ENCODE measurements at places on chromosomes 5 and 9.

GRCh38 chr5:143440448-143441115 is 37.1 kb upstream of the NR3C1 start:
- DNase-seq, result no peak

DNA sequence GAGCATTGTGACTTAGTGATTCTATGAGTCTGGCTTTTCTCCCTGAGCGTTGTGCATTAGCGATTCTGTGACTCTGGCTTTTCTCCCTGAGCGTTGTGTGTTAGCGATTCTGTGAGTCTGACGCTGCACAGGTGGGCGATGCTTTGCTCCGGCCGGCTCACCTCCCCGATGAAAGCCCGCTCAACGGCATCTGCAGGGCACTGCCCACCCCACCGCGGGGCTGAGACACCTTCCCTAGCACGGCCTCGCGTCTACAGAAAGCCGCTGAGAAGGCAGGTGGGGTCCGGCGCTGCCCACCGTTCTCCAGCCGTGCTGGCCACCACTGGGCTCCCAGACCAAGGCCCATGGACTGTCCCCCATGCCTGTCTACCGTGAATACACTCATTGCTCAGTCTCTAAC is 12.8 kb upstream of the SLC9A3 start:
- DNase-seq, result no peak

GRCh38 chr5:151903243-151903653 is 21.4 kb downstream of the GLRA1 start:
- DNase-seq, result no peak

DNA sequence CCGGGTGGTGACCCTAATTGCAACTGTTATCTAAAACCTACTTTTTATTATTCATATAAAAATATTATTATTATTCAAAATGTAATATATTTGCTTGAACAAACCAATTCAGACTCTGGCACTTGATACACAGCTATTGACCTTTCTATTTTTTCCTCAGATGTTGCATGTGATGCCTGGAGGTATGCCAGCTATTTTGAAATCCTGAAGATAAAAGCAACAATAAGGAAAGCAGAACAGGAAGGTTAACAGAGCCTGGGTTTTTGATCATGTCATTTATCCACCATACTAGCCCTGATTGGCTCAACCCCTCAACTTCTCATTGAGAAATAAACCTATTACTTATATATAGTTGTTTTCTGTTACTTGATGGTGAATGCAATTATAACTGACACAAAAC is 340.9 kb upstream of the KIF2A start:
- no peak for DNase-seq

DNA sequence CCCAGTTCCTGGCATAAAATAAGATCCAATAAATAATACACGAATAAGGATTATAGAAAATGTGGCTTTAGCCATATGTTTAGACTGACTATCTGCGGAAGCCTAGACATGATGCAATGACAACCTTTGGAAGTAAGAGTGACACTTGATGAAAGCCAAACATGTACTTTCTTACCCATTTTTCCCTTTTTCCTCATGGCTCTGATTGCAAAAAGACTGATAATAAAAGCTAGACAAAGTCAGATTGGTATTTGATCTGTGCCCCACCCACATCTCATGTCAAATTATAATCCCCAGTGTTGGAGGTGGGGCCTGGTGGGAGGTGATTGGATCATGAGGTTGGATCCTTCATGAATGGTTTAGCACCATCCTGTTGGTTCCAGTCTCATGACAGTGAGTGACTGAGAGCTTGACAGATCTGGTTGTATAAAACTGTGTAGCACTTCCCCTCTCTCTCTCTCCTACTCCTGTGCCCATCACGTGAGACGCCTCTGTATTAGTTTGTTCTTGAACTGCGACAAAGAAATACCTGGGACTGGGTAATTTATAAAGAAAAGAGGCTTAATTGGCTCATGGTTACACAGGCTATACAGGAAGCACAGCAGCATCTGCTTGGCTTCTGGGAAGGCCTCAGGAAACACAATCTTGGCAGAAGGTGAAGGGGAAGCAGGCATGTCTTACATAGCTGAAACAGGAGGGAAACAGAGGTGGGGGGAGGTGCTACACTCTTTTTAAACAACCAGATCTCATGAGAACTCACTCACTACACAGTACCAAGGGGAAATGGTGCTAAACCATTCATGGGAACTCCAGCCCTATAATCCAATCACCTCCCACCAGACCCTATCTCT is 243.4 kb upstream of the PIK3R1 start:
- no peak for DNase-seq

- DNase-seq, result peak; percentile 29
Observed at GRCh38 chr5:133664422-133664821, 52.1 kb upstream of the FSTL4 start.

- DNase-seq, result no peak
Observed at GRCh38 chr5:140033037-140033760, 9.9 kb downstream of the NRG2 start.

GRCh38 chr9:130453487-130453886 is 8.7 kb downstream of the ASS1 start:
- no peak for DNase-seq

- no peak for DNase-seq
Observed at GRCh38 chr5:173317091-173317730, 11.0 kb downstream of the STC2 start.

- DNase-seq, result no peak
Observed at GRCh38 chr5:126368239-126368812, 54.9 kb upstream of the GRAMD2B start.

DNA sequence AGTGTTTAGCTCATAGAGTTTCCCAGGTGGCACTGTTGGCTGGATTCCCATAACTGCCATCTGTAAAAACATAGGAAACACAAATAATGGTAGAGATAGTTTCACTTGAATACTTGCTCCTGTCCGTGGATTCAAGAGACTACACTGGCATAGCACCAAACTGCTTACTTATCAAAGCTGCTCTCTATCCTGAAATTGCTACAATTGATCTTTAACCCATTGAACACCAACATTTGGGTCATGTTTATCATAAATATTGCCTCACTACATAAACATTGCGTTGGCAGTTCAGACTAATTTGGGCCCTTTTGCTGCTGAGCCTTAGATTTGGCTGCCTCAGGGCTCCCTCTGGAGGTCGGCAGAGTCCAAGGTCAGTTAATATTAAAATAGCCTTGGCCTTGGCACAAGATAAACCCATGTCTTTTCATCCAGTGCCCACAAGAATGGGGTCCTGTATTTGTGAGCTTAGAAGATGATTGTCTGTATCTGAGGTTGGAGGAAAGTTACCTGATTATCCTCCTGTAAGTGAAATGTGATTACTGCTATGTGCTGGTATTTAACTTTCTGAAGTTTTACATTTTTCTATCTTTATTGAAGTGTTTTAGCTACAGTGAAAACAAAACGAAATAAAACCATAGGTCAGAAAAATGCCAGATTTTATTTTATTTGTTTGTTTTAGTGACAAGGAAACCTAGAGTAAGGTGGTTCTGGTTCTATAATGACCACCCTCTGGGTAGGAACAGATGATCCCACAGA is 4.0 kb upstream of the RANBP3L start:
- no peak for DNase-seq

GRCh38 chr9:79623799-79624721 is 52.3 kb downstream of the TLE4 start:
- no peak for DNase-seq

GRCh38 chr5:36323926-36324781 is 22.5 kb upstream of the RANBP3L start:
- DNase-seq, result no peak

DNA sequence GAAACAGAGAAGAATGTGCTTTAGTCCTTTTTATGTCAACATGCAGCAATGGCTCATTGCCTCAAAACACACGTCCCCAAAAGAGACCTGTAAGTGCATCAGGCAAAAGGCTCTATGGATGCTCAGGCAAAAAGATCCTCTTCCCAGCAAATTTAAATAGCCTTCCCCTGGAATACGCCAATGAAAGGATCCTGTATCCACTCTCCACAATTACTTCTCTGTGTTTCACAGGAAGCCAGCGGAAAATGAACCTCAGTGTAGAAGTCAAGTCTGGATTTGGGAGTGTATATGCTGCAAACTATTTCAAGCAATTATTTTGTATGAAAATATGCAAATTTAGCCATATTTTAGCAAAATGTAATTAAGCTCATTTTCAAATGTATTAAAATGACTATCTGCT is 217.9 kb downstream of the EPB41L4A start:
- DNase-seq, result no peak

- DNase-seq, result no peak
Observed at GRCh38 chr9:71859939-71860338, 51.1 kb downstream of the ABHD17B start.

DNA sequence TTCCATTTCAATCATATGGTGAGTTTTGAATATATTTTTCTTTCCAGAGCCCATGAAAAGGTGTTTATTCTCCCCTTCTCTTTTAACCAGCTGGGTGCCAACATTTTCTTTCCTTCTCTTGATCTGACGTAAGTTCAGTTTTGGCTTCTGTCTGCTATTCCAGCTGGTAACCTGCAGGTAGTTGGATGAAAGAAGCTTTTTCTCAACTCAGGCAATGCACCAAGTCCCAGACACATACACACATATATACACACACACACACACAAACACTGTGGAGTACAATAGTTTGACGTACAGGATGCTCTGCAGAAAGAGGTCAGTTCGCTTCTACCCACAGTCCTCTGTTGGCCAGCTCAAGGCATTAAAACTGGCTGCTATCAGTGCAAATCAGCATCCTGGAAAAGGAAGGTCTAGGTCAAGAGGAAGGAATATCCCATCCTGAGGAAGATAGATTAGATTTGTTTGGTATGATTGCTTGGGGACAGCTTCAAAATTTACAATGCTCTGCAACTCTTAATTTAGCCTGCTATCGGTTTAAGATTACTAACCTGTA is 214.3 kb upstream of the SEMA6A start:
- no peak for DNase-seq

- no peak for DNase-seq
Observed at GRCh38 chr9:127880143-127880542, 2.7 kb upstream of the AK1 start.

- DNase-seq, result no peak
Observed at GRCh38 chr9:31736581-31737179, 647.8 kb upstream of the ACO1 start.

DNA sequence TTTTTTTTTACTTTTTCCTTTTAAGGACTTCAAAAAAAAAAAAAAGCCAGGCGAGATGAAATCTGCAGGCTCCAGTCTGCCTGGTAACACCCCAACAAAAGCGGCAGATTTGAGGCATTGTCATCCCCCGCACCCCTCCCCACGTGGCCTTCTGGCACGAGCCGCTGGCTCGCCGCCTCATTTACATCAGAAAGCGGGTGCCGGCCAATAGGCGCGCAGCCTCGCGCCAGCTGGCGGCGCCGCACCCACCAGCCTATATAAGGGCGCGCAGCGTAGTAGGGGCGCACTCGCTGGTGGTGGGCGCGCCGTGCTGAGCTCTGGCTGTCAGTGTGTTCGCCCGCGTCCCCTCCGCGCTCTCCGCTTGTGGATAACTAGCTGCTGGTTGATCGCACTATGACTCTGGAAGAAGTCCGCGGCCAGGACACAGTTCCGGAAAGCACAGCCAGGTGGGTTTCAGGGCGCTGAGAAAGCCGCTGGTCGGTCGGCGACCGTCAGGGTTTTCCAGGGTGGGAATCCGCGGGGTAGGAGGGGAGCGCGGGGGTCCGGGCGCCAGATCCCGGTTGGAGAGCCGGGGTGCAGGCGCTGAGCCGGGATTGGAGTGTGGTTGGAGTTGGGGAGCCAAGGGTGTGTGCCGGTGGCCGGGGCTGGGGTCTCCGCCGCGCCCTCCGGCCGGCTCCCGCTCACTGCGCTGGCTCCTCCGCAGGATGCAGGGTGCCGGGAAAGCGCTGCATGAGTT is at the start of gene GADD45G:
Gene GADD45G, plus strand, starts transcription at position 284 of the 736 bp plus-strand sequence. Its CDS starts 110 bp downstream, at position 394.
- peak; percentile 94 for DNase-seq

DNA sequence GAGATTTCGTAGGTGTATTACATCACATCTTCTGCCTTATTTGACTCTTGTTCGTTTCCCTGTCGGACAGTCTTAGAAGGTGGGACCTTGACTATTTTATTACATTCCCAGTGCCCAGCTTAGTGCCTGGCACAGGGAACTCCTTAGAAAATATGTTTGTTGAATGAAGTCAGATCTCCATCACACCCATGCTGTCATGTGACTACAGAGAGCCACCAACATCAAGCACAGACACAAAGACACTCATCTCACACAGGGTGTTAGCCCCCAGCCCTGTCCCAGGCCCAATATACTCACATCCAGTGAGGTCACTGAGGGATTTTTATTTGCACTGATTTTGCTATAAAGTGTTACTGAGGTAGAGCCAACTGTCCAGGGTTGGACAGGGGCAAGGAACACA is 692 bp upstream of the SRA1 start:
- no peak for DNase-seq

GRCh38 chr9:125407432-125407973 is 145.9 kb downstream of the GAPVD1 start:
- no peak for DNase-seq

- DNase-seq, result no peak
Observed at GRCh38 chr9:120841930-120842684, 615 bp downstream of the PSMD5 start.

DNA sequence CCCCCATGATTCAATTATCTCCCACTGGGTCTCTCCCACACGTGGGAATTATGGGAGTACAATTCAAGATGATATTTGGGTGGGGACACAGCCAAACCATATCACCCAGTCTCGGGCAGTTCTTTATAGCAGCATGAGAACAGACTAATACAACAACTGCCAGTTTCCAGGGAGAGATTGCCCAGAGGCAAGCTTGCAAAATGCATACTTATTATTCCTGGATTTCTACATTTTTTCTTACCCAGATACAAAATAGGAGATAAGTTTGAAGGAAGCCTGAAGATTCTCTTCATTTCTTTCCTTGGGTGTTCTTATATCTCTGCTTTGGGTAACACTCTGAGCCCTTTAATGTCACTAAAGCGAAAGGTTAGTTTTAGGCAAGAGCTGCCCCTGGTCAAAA is 691.2 kb downstream of the TAF11L14 start:
- DNase-seq, result no peak

- DNase-seq, result no peak
Observed at GRCh38 chr9:68506551-68506950, 34.1 kb downstream of the TMEM252 start.

DNA sequence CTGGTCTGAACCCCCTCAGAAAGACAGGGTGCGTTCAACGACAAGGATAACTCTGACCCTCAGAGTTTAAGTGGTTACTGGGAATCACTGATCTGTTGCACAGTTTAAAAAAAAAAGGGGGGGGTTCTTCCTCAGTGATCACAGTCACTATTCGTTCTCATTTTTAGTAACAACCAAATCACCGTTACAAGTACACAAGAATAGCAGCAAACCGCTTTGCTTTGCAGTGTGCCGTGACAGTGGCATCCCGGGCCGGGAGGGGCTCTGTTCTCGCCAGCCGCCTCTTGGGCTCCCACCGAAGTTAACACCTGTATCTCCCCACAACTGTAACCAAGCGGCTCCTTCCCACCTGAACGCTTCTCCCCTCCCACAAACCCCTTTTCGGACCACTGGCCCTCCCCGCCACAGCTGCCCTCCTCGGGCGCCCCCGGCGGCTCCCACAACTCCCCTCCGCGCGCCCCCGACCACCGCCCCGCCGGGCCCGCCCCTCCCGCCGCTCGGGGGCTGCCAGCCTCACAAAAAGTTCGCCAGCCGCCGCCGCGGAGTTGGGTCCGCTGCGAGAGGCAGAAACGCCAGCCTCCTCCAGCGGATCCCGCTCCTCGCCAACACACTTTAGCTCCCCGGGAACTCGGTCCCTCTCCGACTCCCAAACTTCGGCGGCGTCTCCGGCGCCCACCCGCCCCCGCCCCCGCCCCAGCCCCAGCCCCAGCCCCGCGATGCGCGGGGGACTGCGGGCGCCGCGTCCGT is 1.2 kb downstream of the SSBP2 start:
- no peak for DNase-seq

- no peak for DNase-seq
Observed at GRCh38 chr5:3893975-3894374, 298.3 kb downstream of the IRX1 start.
